Psoas muscle (tissue), 8 donors: ENCODE measurements at places on chromosomes 1 and 21. TPM values are rescaled to one million over a fixed set of nuclear protein-coding genes. Genes with fewer than 3 reads are reported as not detected.

GRCh38 chr1:225447650-225448089 lies 19.8 kb upstream of the LBR start:
- no peak for DNase-seq

DNA sequence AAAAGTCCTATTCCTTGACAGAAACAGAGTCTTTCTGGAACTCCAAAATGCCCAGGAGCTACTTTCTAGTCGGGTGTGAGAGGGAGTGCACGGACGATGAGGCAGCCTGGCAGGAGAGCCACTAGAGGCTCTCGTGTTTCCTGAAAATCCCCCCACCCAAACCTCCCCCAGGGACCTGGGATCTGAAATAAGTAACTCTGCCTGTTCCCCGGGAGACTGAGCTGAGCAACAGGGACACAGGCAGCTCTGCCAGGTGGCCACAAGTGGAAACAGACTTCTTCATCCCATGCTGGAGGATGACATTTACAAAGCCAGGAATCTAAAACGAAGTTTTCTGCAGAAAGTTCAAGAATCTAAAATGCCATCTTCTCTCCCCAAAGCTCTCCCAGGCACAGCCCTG lies 77.1 kb downstream of the ITPKB start:
- no peak for DNase-seq

- no peak for DNase-seq
These were observed 250 bp downstream of the F5 start for GRCh38 chr1:169586067-169586394.

GRCh38 chr1:159015440-159015909 lies 5.8 kb downstream of the IFI16 start:
- DNase-seq: peak; percentile 49

DNA sequence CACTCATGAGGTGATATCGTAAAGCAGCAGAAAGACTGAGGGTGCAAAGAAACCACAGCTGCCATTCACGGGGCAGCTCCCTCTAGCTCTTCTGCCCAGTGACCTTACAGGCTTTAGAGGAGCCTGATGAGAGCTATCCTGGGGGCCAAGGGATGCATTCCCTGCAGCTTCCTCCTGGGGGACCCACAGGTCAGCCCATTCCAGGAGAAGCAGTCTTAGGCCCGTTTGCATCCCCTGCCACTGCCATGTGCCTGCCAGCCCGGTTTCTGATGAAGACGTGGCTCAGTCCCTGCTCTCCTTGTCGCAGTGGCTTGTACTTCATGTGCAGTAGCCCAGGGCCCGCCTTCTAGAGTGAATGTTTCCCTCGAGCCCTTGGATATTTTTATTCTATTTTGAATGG lies 22.8 kb downstream of the ATP5PO start:
- DNase-seq: no peak

DNA sequence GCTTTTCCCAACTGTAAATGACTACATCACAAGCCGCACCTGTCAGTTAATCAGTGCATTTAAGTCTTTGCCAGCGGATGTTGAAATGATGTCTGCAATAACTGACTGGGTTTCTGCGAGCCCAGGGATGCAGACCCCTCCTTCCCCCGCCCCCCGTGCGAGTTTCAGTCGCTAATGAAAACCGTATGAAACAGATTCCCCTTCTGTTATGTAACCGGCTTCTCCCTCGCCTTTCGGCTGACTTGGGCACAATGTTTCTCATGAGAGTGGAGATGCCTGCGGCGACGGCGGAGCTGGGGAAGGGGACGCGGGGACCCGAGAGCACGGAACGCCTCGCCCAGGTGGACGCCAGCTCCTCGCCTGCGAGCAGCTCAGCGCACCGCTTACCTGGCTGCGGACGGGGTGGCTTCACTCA lies 753 bp downstream of the KCNJ6 start:
- no peak for DNase-seq

DNA sequence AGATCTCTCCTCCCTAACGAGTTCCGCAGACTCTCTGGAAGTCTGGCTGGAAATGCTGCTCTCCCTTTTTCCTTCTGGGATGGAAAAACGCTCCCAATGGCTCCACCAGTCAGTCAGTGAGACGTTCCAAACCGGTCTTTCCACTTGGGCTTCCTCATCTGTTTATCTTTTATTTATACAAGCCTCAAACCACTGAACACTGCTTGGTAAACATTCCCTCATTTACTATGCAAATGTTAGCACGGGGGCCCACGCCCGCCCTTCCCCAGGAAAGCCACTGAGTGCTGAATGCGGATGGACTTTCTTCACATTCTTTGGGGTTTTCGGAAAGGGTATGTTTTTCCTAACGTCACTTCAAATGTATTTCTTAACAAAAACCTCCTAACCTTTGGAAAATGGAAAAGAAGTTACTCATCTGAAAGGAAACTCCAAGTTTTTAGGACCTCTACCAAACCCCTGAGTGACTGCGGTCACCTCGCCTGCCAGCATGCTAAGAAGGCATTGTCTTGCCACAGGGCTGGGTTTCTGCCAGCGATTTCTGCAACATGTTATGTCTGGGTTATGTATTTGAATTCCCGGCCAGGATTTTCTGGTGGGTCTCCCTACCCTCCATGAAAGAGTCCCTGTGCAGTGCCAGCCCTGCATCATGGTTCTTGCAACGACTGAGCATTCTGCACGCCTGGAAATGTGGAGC lies 14.0 kb upstream of the UMODL1 start:
- peak; percentile 50 for DNase-seq

DNA sequence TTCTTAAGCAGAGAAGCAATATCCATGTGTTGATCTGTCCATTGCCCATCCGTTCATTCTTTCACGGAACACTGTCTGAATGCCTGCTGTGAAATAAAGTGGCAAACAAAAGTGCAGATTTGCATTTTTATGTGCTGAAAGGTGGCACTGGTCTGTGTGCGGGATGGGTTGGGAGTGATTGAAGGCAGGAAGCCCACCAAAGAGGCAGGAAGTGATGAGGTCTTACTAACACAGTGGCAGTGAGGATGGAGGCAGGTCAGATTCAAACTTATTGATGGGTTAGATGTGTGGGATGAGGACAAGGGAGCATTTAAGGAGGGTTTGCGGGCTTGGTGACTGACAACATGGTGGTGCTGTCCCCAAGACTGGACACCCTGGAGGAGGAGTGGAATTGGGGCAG lies 8.3 kb downstream of the PTPRF start:
- no peak for DNase-seq

GRCh38 chr1:41919764-41920397 lies 1.2 kb upstream of the HIVEP3 start:
- peak; percentile 86 for DNase-seq

DNA sequence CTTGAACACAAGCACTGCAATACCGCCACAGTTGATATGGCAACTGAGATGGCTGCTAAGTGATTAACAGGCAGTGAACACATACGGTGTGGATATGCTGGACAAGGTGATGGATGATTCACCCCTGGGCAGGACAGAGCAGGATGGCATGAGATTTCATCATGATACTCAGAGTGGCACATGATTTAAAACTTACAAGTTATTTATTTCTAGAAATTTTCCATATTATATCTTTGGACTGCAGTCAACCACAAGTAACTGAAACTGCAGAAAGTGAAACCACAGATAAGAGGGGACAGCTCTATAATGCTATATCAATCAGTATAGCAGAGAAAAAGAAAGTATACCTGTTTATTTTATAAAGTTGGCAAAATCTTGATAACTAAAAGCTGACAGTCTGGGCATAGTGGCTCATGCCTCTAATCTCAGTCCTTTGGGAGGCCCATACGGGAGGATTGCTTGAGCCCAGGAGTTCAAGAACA lies 47.9 kb downstream of the PHACTR4 start:
- DNase-seq: no peak

DNA sequence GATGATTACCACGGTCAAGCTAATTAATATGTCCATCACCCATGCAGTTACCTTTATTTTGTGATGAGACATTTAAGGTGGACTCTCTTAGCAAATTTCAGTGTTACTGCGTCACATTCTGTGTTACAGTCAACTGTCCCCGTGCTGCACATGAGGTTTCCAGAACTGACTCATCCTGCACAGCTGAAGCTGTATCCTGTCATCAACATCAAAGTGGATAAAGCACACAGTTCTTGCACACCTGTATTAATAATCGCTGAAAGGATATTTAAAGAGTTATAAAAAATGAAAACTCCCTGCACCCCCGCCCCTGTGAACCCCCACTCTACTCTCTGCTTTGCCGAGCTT lies 3.4 kb upstream of the KRTAP10-5 start:
- no peak for DNase-seq

GRCh38 chr1:42142894-42143675 lies 10.1 kb upstream of the GUCA2B start:
- DNase-seq: no peak

- DNase-seq: peak; percentile 92
These were observed 26.1 kb downstream of the PKP1 start for GRCh38 chr1:201309416-201309815.

DNA sequence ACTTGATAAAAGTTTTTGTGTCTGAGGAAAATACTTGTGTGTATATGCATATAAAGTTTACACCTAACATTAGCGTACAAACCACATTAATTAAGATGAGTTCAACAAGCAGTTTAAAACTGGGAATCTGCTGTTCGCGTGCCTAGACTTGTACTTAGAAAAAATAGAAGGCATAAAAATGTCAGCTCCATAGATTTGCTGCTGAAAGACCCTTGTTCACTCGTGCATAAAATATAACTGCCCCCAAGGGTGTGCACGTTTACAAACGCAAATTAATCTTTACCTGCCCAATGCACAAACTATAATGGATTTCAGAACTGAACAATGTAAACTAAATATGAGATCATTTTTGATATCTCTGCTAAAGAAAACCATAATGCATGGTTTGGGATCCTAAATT lies 392.3 kb upstream of the ADGRL2 start:
- DNase-seq: no peak

DNA sequence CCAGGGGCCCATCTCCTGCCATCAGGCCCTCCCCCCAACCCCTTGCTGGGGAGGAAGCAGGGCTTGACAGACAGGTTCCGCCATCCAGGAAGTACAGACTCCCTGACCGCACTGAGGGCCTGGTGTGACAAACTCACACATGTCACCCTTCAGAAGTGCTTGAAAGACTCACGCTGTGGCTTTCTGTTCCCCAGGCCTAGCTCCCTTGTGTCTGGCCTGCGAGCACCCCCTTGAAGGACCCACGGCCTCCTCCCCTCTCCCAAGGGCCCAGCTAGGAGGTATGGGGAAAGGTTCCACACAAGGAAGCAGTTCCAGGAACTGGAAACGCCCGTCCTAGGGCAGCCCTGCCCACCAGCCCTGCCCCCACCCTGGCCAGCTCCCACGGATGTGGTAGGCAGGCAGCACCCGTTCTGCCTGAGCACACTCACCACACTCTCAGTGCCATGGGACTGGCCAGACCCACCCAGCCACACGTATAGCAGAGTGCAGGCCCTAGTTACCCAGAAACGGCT lies 26.7 kb downstream of the SLC2A1 start:
- peak; percentile 76 for DNase-seq

DNA sequence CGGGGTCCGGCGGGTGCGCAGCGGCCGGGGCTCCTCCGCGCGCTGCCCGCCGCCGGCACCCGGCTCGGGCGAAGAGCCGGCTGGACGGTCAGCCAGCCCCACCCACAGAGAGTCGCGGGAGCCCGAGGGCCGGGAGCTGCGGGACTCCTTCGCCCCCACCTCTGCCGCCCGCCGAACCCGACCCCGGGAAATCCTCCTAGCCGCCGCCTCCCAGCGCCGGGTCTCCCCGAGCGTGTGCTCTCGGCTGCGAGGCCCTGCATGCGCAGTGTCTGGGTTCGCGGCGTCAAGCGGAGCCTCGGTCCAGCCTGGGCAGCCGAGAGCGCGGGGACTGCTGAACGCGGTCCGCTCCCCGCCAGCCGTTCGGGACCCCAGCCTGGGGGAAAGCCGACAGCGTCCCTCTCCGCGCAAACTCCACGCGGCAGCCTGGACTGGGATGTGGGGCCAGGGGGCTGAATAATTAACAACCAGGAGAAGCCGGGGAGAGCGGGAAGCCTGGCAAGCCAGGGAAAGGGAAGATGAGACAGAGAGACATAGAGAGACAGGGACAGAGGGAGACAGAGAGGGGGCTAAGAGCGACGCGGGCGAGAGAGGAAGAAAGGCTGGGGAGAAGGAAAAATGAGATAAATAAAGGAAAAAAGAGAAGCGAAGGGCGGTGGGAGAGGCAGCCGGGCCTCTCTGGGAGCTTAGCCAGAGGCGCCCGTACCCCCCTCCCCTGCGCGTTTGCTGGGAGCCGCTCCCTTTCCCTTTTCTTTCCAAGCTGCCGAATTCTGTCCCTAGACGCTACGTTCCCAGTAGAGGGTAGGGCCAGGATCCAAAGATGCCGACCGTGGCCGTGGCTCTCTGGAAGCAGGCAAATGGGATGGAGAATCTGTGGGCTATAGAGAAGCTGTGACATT lies 64.2 kb downstream of the MEF2D start:
- no peak for DNase-seq

DNA sequence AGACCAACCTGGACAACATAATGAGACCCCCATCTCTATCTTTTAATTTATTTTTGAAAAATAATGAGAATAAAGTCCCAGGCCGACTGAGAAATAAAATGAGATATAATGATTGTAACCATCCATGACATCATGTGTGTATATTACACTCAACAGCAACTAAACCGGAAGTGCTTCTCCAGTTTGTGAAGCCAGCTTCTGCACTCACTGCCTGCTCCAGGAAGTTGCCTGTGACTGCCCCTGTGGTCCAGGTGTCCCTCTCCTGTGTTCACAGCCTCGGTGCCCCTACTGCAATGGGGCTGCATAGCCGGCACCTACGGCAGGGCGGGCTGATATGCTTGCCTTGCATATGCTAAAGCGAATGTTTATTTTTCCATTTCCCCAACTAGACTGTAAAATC lies 68.3 kb downstream of the SSBP3 start:
- no peak for DNase-seq

GRCh38 chr1:36085126-36085525 lies 1.2 kb downstream of the TEKT2 start:
- DNase-seq: no peak

- no peak for DNase-seq
These were observed 1.8 kb upstream of the TBX15 start for GRCh38 chr1:118989878-118990378.

GRCh38 chr1:67700692-67701410 lies 15.8 kb downstream of the GADD45A start:
- DNase-seq: no peak

DNA sequence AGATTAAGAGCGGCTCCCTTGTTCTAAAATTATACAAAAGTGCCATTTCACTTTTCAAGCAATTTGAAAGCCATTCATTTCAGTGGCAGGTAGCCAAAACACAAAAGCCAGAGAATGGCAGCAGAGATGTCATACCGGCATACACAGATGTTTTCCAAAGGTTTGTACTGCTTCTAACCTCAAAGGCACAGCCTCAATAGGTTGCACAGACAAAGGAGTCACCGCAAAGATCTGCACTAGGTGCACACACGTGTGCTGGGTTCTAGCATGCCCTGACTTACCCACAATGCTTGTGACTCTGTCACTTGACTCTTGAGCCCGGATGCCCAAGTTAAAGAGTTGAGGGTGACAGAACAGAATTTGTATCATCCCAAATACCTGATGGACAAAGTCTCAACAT lies 448.9 kb upstream of the ADGRL2 start:
- DNase-seq: no peak

- DNase-seq: no peak
These were observed 3.3 kb upstream of the OPTC start for GRCh38 chr1:203490607-203491006.

Gene ANGEL2
- 24.9 TPM for total RNA-seq

Gene RXRG
- total RNA-seq: 20.4 TPM

Gene ADCY10
- total RNA-seq: 0.19 TPM

Gene PLEKHA6
- total RNA-seq: 1.5 TPM

Gene ZNF683
- total RNA-seq: not detected

Gene HES3
- total RNA-seq: not detected

Gene FYB2
- 1.2 TPM for total RNA-seq
